Caco-2 (cell line): ENCODE measurements at places on chromosomes 11 and 22. TPM values are rescaled to one million over a fixed set of nuclear protein-coding genes. Genes with fewer than 3 reads are reported as not detected.

DNA sequence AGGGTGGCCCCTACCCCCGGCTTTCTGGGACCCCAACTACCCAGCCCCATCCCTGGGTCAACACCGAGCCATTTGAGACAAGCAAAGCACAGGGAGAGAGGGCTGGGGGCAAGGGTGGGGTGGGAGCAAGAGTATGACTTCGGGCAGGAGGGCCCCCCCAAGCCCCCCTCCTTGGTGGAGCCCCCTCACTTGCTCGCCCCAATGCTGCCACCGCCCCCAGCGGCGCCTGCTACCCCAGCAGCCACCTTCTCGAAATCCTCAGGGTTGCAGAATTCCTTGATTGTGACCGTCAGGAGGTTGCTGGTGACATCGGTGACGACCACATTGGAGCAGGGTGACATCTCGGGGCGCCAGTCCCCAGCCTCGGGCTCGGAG is 6.0 kb downstream of the CBX6 start:
- no peak for DNase-seq

DNA sequence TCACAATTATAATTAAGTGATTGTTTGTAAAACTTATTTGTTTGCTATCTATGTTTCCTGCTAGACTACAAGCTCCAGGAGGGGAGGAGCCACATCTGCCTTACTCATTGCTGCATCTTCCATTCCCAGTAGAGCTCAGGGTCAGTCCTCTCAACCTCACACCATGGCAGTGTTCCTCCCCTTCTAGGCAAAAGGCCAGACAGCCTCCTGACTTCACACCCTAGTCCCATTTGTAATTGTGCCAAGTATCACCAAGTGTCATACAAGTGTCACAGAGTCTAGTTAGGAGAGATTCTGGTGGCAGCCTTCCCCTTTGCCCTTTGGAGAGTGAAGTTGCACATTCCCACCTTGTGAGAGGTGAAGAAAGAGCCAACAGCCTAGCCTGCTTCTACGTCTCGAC is 490.4 kb downstream of the INSC start:
- DNase-seq: no peak

DNA sequence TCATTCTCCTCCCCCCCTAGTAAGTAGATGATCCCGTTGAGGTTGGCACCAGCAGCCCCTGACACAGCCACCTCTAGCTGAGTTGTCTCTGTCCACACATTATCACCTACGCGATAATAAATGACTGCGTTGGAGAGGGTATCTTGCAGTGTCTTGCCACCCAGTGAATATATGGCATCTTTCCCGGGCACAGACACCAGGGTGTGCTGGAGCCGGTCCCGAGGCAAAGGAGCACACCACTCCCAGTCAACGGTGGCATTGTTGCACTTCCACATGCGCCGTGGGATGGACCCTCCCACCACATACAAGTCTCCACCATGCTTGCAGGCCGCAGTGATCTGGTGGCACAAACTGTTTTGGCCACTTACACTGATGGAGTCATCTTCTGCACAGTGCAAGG is 5.4 kb downstream of the KBTBD4 start:
- no peak for DNase-seq

- DNase-seq: no peak
Observed at GRCh38 chr11:130813638-130814037, 102.6 kb downstream of the SNX19 start.

- DNase-seq: no peak
Observed at GRCh38 chr22:18113680-18114394, 3.2 kb downstream of the TUBA8 start.

GRCh38 chr22:39815932-39816331 is 77.6 kb downstream of the ENTHD1 start:
- no peak for DNase-seq

DNA sequence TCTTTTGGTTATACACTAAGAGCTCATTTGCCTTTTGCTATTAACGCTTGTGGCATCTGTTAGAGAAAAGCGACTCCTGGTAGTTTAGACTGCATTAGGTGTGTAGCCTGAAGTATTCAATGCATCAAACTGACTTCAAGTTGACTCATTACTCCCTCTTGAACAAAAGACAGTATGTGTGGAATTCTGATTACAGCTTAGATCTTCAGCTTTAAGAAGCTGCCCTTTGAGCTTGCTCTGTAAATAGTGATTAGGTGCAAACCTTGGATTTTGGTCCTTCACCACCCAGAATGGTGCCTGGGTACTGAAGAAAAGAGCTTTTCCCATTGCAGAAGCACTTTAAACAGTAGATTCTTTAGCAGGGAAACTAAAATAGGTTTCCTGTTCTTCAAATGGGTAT is 62.1 kb downstream of the FAT3 start:
- DNase-seq: peak; percentile 51

GRCh38 chr22:30212363-30212995 is 34.1 kb downstream of the LIF start:
- peak; percentile 88 for DNase-seq

GRCh38 chr11:9461063-9461759 is 399 bp downstream of the ZNF143 start:
- peak; percentile 90 for DNase-seq

- DNase-seq: peak; percentile 67
Observed at GRCh38 chr22:30077279-30077880, 2.9 kb upstream of the HORMAD2 start.

DNA sequence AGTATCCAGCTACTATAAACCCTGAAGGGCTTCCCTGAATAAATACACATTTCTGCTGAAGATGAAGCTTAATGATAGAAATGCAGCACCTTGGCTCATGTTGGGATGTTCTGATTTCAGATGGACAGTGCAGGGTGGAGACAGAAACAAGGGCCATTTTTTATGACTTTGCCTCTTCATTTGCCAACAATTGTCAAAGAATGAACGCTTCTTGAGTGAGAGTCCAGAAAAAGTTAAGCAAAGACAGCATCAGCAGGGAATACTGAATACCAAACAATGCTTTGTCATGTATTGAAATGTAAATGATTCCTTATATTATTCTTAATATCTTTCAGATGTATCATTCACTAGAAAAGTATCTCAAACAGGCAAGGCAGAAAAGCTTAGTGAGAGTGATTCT is 84.9 kb downstream of the TRPC6 start:
- no peak for DNase-seq

DNA sequence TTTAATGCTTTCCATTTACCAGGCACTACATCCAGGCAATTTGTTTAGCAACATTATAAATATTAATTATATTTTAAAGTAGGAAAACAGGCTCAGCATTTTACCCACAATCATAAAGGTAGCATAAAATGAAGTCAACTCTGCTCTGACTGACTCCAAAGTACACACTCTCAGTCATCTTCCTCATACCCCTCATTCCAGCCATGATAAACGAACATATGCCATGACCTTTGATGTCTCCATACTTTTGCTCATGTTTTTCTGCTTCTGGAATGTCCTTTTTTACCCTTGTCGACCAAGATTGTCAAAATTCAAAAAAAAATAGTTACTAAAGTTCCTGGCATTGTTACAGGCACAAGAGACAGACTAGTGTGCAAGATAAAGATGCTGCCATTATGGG is 77.7 kb upstream of the SOX6 start:
- no peak for DNase-seq

GRCh38 chr22:48953103-48953720 is 874.5 kb downstream of the BRD1 start:
- DNase-seq: no peak

DNA sequence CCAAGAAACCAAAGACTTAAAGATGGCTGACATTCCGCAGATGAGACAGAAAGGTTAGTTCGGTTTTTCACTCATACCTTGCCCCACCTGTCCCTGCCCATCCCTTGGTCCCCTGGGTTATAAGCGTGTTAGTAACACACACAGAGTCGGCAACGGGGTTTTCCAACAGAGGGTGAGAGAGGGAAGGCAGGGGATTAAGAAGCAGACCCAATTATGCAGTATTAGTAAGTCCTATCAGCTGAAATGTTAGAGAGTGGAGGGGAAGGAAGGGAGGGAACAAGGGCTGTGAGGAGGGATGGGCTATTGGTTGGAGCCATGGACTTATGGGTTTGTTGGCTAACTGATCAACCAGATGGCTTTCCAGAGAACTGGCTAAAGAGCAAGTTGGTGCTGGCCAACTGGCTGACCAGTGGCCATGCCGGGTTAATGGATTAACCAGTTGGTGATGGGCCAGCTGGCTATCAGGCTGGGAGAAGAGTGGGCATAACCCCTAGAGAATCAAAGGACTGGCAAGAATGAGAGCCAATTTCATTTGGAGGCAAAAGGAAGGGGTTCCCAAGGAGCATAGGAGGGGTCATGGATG is 45.5 kb downstream of the NRXN2 start:
- DNase-seq: no peak

DNA sequence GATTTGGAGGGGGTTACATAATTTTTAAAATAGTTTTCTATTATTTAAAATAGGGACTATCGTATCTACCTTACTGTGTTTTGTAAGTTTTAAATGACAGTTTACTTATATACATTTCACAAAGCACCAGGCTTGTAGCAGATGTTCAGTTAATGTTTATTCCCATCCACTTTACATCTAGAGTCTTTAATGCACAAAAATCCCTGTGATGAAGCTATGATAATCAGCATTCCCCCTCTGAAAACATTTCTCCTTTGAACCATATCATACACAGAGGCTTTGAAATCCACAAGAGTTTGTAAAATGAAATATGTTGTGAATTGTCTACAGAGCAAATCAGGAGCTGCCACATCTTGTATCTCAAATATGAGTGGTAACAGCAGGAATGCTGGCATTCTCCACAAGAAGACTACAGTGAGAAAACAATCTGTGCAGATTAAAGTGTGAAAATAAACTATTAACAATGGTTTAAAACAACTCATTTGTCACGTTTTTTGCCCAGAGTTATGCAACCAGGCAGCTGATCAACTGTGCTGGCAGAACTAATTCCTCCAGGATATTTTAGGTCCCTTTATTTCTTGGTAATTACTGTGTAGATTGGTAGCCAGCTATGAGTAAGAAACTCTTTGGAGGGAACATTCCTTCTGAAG is 699.1 kb upstream of the ARHGAP42 start:
- DNase-seq: no peak

- DNase-seq: peak; percentile 66
Observed at GRCh38 chr11:39363571-39363970, 2095.9 kb downstream of the LRRC4C start.

DNA sequence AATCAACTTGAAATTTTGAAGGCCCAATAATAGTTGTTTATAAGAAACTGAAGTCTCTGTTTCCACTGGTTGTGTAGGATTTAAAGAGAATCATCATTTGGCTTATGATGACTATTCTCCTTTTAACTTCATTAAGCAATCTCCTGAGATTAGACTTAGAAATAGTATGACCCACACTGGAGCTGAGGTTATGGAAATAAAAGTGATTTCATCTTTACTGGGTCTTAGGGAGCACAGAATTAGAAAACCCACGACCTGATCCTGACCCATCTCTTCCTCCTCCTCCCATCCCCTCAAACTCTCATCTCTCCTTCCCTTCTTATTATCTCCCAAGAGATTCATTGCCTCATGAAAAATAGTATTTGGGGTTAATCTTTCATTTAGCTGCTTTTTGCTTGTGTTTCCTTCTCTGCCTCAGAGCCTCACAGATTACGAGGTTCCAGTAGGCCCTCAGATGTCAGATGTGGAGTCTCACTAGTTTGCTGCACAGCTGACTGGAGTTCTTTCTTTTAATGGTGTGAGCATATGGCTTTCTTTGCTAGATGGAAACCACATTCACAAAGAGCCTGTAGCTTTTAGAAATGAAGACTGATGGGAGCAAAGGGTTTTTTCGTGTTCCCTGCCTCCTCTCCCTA is 85.0 kb downstream of the ALX4 start:
- no peak for DNase-seq

- DNase-seq: no peak
Observed at GRCh38 chr11:34349882-34350281, 7.9 kb downstream of the ABTB2 start.

- DNase-seq: no peak
Observed at GRCh38 chr11:8863838-8864237, 47.2 kb upstream of the AKIP1 start.

DNA sequence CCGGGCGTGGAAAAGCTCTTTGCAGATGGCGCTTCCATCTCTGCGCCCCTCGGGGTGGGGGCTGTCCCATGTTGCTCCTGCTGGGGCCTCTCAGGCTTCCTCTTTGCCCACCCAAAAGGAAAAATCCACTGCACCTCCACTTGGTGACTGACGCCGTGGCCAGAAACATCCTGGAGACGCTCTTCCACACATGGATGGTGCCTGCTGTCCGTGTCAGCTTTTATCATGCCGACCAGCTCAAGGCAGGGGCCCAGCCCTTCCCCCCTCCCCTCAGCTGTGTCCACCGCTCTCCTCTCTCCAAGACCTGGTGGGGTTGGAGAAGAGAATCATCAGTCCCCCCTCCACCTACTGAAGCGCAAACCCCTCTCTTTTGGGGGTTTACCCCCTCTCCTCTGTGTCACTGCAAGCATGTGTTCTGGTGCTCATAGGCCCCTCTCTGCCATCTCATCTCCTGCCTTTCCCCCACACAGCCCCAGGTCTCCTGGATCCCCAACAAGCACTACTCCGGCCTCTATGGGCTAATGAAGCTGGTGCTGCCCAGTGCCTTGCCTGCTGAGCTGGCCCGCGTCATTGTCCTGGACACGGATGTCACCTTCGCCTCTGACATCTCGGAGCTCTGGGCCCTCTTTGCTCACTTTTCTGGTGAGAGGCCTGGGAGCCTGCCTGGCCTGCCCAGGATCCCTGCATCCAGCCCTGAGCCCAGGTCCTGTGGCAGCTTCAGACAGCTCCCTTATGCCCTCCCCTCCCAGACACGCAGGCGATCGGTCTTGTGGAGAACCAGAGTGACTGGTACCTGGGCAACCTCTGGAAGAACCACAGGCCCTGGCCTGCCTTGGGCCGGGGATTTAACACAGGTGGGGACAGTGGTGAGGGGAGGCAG is 1.8 kb downstream of the LARGE2 start:
- DNase-seq: no peak

DNA sequence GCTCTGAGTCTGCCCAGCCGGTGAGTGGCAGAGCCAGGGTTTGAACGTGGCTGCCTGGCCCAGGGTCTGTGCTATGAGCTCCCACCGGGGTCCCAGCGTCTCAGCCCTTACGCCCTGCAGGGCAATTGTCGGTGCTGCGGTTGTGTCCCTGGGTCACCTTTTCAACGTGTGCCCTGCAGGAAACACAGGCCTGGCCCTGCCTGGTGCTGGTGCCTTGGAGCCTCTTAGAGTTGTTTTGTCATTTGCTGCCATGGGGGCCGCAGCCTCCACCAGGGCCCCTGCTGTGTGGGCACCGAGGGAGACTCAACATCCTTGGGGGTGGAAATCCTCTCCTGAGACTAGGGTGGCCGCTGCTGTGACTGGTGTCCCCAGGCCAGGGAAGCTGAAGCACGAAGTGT is 50.6 kb upstream of the SLC22A12 start:
- no peak for DNase-seq

Gene ABCC8
- total RNA-seq: 0.09 TPM in 1 of 2 replicates, not detected in the other

Gene KRTAP5-8
- total RNA-seq: not detected in 2 replicates

Gene NFAM1
- total RNA-seq: not detected in 2 replicates

Gene STIM1
- total RNA-seq: 54.2 and 55.1 TPM in 2 replicates

Gene TREH
- total RNA-seq: not detected in 2 replicates

Gene HSPA8
- 1,923 and 2,051 TPM in 2 replicates for total RNA-seq

Gene MYEOV
- 0.52 TPM in 1 of 2 replicates, not detected in the other for total RNA-seq

Gene JHY
- 0.26 and 0.34 TPM in 2 replicates for total RNA-seq

Gene BEST1
- total RNA-seq: 4.7 and 6.7 TPM in 2 replicates

Gene FAT3
- 0.02 TPM in 1 of 2 replicates, not detected in the other for total RNA-seq

Gene SMARCB1
- total RNA-seq: 154 and 157 TPM in 2 replicates

Gene APOL1
- total RNA-seq: 0.32 and 0.39 TPM in 2 replicates

Gene UBQLNL
- not detected in 2 replicates for total RNA-seq

Gene KRTAP5-7
- total RNA-seq: not detected in 2 replicates

Gene SUN2
- total RNA-seq: 61.9 and 67.8 TPM in 2 replicates
